COLO829 (cell line): ENCODE measurements at places on chromosomes 13 and 19.

DNA sequence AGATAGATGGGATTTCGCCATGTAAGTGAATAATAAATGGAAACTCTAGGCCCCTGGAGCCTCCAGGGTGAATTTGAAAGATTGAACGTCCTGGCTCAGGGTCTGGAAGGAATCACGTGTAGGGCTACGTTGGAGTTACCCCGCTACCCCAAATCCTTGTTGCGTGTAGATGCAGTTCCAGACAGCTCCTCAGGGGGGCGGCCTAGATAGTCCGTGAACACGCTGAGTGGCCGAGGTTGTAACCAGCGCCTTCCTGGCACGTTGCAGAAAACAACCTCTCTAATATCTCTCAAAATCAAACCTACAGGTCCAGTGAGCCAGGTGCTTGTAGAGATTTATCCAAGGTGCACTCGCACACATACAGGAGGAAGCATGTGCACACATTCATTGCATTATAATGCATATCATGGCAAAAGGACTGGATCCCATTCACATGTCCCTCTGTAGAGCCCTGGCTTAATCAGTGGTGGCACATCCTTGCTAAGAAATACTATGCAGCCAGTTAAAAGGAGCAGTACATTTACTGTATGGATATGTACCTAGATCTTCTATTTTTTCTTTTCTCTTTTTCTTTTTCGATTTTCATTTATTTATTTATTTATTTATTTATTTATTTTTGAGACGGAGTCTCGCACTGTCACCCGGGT is 2.5 kb upstream of the KEAP1 start:
- peak; percentile 44 for DNase-seq

GRCh38 chr13:39676315-39676876 is 20.9 kb downstream of the COG6 start:
- peak; percentile 19 for DNase-seq

DNA sequence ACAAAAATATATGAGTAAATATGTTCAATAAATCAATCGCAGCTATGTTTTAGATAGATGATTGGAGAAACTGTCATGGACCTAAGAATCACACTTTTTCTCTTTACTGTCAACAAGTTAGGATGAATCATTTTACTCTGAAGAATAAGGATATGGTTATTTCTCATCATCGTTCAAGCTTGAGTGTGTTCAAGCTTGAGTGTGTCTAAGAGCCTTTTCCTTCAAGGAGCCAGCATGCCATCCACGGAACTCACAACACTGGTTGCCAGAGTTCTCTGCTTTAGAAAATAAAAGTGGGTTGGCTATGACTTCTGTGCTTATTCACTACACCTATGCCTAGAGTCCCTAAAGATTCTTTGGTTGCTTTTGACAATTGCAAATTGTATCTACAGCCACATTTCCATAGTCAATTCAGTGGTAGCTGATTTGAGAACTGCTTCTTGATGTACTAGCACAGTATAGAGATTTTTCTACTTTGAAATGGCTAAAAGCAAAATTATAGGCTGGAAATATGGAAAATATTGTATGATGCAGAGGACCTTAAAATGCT is 58.1 kb upstream of the SCEL start:
- DNase-seq, result no peak

DNA sequence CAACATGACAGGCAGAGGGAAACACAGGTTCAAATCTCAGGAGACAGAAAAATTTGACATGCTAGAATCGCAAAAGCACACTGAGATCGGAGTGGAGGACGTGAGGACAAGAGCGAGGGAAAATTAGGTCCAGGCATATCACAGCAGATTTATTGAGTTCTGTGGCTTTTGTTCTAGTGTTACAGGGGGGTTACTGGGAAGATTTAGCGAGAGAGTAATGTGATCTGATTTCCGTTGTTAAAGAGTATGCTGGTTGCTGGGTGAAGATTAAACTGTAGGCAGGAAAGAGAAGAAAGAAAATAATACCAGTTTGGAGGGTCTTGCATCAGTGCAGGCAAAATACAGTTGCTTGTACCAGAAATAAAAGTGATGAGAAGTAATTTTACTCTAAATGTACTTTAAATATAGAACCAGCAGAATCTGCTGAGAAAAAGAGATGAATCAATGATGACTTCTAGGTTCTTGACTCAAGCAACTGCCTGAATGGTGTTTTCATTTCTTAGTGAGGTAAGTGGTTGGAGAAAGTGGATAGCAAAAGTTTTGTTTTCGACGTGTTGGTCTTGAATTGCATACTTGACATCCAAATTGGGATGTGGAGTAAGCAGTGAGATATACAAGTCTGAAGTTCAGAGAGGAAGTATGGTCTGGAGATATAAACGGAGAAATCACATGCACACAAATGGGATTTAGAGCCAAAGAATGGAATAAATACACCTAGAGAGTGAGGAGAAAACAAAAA is 35.7 kb downstream of the UFM1 start:
- no peak for DNase-seq

DNA sequence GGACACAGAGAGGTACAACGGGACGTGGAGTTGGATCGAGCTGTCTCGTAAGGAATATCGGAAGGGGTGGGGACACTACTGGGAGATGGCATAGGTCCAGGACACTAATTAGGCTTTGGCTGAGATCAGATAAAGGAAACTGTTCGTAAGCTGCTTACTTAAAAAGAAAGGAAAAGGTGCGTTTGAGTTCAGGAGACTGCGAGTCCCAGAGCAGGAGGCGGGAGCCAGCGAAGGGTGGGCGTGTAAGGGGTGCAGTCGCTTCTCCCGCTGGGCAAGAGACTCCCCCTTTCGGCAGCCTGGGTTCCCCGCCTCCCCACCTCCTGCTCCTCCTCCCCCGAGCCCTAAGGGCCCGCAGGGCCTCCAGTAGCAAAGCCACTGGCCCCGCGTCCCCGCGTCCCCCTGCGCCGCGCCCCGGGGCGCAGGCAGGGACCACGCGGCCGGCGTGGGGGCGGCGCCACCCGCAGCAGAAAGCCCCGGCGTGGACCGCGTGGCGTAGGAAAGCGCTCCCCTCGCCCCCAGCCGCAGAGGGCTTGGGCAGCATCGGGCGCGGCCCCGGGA is 547 bp downstream of the ABCC4 start:
- no peak for DNase-seq

DNA sequence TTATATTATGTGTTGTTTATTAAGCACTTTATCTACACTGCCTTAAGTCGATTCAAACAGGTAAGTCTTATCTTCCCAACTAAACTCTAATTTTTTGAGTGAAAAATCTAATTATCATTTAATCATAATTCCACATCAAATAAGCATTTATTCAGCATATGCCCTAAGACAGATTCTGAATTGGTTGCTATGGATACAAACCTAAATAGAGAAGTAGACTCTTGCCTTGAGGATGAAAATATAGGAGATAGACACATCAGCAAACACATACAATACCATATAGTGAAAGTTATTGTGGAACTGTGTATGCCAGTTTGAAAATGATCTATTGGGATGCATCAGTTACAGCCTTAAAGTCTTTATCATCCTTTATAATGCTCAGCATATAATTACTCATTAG is 1679.9 kb downstream of the SLITRK1 start:
- no peak for DNase-seq

GRCh38 chr13:84670245-84670644 is 788.0 kb upstream of the SLITRK1 start:
- no peak for DNase-seq

GRCh38 chr13:71021825-71022422 is 845.1 kb downstream of the DACH1 start:
- no peak for DNase-seq

DNA sequence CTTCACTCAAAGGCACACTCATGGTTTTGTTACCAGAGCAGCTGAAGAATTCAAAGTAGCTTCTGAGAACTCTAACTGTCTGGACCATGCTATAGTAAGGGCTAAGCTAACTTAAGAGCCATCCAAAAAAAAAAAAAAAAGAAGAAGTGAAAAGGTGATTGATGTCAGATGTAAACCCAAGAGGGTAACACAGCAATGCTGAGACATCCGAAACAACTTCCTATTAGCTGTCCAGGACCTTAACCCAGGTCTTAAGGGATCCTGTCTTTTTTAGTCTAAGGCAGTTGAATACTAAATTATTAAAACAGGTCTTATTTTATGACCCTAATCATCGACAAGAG is 11.2 kb upstream of the RAB20 start:
- DNase-seq, result no peak

DNA sequence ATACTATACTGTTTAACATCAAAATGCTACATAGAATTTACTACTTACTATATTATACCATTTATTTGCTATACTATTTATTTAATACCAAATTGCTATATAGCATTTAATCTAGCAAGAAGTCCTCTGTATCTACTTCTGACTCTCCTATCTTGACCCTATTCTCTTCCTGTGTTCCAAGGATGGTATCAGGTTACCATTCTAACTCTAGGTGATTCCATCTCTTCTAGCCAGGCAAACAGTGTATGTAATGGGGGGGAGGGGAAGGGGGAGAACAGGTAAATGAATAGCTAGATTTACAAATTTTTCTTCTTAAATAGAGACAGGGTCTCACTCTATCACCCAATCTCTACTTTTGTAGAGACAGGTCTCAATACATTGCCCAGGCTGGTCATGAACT is 200.3 kb downstream of the DIAPH3 start:
- DNase-seq, result no peak

DNA sequence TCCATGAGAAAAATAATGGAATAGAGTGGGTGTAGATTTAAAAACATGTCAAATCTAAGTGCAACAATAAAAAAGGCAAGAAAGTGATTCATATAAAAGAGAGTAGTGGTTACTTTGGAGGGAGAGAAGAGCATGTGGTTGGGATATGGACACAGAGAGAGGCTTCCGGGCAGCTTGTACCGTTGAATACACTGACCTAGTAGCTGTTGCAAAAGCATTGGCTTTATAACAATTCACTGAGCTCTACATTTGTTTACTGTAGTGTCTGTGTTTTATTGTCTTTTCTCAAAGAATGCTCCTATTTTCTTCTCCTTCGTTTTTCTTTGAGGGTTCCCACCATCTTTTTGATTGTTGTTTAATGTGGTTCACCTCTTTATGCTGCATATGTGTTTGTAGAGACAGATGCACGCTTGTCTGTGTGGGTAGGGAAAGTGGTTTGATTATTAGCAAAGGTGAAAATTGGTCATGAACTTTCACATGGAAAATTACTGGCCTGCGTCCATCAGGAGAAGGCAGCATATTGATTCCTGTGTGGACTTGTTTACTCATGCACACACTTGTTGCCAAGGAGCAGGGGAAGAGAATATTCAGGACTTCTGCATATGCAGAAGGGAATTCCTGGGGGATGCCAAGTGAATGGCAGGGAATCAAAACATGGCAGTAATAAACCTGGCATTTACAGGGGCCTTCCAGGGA is 29.9 kb upstream of the IRS2 start:
- DNase-seq, result no peak

- DNase-seq, result no peak
Observed at GRCh38 chr13:96958286-96958891, 35.9 kb downstream of the OXGR1 start.

GRCh38 chr19:10744253-10744798 is 26.4 kb downstream of the DNM2 start:
- no peak for DNase-seq

GRCh38 chr13:107124129-107124718 is 556.3 kb upstream of the ARGLU1 start:
- peak; percentile 16 for DNase-seq
